ENCODE measurements at places on chromosomes 2 and 18.
A peak's percentile ranks its signal among the peaks of the same experiment; 100 is the strongest.

- DNase-seq, result no peak
These were observed 5.7 kb downstream of the CCT7 start for GRCh38 chr2:73239776-73240175.

DNA sequence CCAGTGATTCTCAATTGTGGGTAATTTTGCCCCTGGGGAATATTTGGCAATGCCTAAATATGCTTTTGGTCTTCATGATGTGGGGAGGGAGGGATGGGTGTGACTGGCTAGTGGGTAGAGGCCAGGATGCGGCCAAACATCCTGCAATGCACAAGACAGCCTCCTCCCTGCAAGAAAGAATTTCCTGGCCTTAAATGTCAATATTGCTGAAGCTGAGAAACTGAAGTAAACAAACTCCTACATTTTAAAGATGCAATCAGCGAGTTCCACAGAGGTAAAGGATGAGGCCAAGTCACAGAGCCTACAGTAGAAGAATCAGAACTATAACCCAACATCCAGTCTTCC lies 272.9 kb upstream of the EPHA4 start:
- no peak for DNase-seq

DNA sequence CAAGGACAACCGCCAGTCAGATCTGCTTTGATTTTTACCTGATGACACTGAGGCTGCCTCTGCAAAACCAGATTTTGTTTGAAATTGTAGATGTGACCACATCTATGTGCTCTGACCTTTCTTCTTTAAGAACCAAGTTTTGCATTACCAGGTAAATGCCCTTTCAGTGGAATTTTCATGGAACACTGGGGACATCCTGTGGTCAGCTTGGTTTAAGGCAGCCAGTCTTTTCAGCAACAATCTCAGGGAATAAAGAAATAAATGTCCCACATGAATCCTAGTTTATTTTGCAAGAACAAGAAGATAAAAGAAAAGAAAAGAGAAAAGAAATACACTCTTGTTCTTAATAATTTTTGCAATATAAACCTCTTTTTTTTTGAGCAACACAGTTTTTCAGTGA lies 90.6 kb downstream of the POU3F3 start:
- DNase-seq, result no peak

DNA sequence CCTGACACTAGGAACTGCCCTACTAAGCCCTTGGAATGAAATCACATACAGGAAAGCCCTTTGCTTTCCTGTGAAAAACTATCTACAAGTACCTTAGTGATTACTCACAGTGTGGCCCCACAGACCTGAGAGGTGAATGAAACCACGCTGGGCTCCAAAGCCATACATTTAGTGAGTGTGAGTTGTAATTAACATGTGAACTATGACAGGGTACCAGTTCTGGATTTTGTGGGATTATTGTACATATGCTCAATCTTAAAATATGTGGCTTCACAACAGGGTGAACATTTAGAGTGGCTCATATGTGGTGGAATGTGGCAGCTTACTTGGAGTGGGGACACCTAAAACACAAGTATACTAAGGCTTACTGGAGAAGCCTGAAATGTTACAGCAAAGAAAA lies 12.3 kb downstream of the KCTD1 start:
- DNase-seq, result no peak

GRCh38 chr2:125272651-125273050 lies 1247.6 kb downstream of the CNTNAP5 start:
- no peak for DNase-seq

DNA sequence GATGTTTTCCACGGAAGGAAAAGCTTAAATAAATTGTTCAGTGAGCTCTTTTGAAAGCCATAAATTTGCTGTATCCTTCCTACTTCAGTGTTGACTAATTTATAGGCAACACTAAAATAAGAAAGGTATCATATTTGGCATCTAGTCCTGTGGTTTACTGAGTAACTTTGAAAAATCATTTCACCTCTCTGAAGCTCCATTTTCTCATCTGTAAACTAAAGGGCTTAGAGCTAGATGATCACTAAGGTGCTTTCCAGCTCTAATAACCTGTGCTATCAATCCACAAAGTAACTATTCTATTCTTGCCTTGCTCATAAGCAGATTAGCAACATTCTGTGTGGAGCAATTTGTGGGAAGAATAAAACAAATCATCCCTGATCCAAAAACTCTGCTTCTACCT lies 3.6 kb upstream of the MYOM1 start:
- no peak for DNase-seq

DNA sequence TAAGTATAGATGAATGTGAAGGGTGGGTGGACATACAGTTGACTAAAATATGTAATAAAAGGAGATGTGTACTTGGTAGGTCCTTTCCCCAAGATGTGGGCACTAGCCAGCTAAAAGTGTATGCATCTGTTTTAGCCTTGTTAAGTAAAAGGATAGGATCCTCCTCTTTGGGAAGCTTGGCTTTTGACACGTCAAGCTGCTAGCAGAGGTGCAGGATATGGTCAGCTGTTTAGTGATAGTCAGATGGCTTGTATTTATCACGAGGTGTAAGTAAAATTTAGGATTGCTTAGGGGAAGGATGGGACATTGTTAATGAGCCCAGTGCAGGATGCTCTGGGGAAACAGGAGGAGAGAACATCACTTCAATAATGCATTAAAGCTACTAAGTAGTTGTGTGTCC lies 1.5 kb downstream of the MFSD6 start:
- DNase-seq, result no peak

GRCh38 chr2:28668880-28669279 lies 82.8 kb upstream of the PPP1CB start:
- no peak for DNase-seq

DNA sequence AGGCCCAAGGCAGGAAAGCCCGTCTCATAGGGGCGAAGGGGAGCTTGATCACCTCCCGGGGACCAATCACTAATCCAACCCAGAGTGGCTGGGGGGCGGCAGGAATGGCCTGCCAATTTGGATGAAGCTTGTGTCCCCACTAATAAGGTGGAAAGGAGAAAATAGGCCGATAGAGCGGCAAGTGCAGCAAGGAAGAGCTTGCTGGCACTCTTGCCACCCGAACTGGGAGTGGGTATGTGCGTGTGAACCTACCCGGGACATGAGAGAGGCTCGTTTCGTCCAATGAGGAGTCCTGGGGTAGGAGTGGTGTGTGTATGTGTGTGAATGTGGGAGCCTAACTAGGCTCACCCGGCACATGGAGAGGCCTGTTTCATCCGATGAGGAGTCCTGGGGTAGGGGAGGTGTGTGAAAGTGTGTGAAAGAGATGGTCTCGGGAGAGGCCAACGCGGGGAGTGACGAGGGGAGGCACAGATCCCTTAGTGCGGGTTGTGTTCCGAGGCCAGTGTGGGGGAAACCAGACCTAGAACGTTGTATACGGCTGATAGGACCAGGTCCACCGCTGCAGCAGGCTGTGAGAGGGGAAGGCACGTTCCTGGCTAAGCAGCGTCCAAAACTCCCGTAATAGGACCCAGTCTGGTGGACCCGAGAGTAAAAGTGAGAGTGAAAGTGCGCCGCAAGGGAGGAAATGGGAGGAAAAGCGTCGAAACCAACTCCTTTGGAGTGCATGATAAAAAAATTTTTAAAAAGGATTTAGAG lies 47.1 kb upstream of the SELENOI start:
- DNase-seq, result no peak

DNA sequence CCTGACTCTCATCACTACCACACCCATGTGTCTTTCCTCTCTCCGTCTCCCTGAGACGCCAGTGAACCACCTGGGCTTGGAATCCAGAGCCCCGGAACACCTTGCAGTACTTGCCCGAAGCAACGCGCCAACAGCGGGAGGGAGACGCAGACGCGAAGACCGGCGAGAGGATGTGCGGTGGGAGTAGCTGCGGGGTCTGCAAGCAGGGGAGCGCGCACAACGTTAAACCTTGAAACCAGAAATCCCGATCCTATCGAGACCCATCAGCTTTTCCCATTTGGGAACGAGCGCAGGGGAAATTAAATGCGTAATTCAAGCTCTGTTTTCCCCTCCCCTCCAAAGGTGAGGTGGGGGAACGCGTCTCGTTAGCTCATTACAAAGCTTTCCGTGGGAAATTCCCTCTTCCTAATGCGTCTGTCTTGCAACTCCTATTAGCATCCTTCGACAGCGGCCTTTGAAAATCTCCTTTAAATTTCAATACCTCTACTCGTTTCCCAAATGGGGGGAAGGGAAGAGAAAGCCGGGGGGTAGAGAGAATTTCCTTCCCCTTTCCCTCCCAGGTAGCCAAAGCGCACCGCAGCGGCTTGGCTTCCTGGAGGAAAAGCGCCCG lies 421 bp upstream of the CNTNAP5 start:
- DNase-seq, result no peak

- DNase-seq, result no peak
These were observed 59.9 kb downstream of the TNP1 start for GRCh38 chr2:216799873-216800431.

DNA sequence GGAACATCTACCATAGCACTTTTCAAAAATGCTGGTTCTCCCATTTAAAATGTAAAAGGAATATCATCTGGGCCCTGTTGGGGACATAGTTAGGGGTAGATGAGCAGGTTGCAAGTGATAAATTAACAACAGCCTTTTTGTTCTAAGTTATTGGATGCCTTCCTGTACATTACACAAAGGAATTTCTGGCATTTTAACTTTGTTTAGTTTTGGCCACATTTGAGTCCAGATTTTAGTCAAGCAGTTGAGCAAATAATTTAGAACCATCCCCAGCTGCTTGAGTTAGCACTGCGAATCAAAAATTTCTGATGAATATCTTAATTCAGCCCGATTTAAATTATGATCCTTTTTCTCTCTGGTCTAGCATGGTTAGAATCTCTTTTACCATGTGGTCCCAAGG lies 124.4 kb downstream of the TTC27 start:
- DNase-seq, result no peak

DNA sequence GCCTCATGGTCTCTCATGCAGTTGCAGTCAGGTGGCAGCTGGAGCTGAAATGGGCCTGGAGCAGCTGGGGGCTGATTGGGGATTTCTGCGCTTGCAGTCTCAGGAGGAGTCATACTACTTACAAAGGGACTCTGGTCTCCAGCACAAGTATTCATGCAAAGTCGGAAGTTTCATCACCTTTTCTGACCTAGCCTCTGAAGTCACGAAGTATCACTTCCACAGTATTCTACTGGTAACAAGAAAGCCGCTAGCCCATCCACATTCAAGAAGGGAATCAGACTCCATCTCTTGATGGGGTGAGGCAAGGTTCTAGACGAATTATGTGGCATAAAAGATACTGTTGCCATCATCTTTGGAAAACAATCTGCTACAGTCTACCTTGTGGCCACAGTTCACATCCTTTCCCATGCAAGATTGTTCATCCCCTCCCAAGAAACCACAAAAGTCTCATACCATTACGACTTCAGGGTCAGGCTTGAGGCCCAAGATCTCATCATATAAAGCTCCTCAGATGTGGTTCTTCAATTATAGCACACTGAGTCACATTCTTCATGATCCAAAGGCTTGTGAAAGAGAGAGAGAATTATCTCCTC lies 95.3 kb downstream of the SMC6 start:
- DNase-seq, result no peak

GRCh38 chr2:76558157-76558556 lies 847.4 kb upstream of the GCFC2 start:
- no peak for DNase-seq

- DNase-seq, result no peak
These were observed 170.6 kb downstream of the ALPK2 start for GRCh38 chr18:58458304-58458703.

DNA sequence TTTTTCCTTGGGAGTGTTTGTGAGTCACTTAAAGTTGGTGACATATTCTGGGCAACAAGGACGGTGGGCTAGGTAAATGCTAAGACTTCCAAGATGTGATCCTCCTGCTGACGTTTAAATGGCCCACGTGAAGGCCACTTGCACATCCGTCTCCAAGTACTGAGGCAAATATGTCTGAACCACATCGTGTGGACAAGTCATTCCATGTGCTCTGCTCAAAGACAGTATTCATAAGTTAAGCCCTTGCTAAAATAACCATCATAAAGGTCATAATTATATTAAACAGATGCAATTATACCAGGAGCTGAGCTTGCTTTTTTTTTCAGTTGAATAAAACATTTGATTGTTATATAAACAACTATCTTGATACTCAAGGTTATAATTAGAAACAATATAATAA lies 44.8 kb downstream of the SPP2 start:
- no peak for DNase-seq

DNA sequence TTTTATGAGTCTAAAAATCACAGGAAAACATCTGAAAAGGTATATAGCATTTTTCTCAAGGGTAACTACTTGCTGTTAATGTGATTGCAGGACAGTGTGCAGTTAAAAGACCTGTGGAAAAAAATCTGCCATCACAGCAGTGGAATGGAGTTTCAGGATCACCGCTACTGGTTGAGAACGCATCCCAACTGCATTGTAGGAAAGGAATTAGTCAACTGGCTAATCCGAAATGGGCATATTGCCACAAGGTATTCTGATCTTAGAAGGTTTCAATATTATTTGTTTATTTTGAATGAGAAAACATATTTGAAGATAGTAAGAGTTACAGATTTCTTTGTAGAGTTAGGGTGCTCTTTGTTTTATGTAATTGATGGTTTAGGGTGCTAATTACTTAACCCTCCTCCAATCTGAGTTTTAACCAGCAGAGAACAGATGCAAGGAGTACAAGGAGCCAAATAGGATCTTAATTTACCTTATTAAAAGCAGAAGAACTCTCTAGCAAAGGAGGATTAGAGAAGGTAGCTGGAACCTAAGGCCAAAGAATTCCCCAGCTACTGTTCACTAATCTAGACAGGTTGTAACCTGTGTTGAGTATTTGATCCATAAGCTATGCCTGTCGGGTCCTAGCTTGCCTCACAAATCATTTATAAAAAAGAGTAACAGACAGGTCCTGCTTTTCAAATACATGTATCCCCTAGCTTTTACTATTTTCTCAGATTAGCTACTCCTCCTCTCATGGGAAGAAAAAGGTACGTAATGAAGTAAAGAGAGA lies 35.0 kb downstream of the PIKFYVE start:
- no peak for DNase-seq

GRCh38 chr18:32438173-32438572 lies 32.5 kb downstream of the GAREM1 start:
- DNase-seq, result peak; percentile 71

DNA sequence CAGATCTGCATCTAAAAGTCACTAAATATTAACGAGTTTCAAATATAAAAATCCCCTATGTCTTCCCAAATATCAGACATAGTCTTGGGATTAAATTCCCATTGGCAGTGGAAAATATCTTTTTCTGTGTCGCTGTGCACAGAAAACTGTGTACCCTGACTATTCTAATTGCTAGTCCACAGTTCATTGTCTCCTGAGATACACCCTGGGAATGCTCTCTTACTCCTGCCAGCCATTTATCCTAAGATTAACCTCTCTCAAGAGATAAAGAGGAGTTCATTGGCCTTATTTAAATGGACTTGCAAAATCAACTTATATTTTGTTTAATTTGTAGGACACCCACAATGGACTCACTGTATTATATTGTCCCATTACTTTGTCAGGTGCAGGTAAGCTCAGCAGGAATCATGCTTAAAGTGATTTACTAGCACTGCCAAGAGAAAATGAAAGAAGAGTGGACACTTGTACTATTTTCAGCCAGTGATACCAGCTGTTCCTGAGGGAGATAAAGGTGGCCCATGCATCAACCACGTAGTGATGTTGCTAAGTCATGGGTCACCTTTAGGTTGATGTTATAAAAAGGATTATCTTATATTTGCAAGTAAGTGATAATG lies 553.8 kb downstream of the PIK3C3 start:
- no peak for DNase-seq
